ENCODE measurements at places on chromosomes 6 and 20.

DNA sequence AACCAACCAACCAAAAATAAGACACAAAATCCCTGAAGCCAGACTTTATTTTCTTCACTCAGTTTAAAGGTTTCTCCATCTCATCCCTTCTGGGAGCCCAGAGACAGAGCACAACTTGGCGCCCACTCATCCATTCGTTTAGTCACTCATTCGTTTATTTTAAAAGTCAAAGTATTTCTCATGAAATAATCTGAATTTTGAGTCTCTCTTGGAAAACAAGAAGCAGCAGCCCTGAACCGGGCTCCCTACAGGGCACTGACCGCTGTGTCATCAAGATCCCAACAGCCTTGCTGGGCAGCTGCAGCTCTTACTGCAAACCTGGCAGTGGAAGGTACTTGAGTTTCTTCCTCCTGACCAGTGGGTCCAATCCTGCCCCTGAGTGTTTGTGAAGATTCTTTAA is 171.6 kb downstream of the THBS2 start:
- DNase-seq = no peak

- DNase-seq = peak; percentile 65
These were observed 44.1 kb downstream of the BLTP3A start for GRCh38 chr6:34836008-34836407.

DNA sequence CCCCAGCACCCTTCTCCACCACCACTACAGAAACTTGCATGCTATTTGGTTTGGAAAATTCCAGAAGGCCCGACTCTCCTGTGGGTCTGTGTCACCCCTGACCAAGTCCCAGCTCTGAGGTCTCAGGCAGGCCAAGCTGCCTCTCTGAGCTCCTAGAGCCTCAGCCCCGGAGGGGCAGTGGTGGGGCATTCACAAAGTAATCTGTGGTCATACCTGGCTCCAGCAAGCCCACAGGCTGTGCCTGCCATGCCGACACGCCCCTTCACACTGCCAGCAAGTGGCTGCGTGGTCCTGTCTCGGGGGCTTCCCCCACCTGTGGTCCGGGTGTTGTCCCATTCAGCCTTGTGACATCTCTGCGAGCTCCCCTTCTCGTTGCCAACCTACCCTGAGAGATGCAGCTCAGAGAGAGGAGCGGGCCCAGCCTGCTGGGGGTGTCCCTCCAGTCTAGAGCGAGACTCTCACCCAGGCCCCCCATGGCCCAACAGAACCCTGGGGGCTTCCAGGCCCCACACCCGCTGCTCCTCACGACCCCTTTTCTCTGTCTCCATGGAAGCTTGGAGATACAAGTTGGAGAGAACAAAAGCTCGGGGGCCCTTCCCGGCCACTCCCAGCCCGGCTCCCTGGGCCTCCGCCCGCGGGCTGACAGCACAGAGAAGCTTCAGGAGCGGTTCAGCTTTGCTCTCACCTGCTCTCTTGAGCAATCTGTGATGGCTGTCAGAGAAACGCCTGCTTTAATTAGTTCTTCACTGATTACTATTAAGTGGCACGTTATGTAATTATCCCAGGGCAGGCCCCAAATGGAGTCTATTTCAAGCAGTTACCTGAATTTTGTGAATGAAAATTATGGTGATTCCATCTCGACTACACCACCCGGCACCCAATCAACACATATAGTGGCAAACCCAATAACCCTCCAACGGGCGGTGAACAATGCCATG is 147.7 kb upstream of the PHACTR3 start:
- no peak for DNase-seq

DNA sequence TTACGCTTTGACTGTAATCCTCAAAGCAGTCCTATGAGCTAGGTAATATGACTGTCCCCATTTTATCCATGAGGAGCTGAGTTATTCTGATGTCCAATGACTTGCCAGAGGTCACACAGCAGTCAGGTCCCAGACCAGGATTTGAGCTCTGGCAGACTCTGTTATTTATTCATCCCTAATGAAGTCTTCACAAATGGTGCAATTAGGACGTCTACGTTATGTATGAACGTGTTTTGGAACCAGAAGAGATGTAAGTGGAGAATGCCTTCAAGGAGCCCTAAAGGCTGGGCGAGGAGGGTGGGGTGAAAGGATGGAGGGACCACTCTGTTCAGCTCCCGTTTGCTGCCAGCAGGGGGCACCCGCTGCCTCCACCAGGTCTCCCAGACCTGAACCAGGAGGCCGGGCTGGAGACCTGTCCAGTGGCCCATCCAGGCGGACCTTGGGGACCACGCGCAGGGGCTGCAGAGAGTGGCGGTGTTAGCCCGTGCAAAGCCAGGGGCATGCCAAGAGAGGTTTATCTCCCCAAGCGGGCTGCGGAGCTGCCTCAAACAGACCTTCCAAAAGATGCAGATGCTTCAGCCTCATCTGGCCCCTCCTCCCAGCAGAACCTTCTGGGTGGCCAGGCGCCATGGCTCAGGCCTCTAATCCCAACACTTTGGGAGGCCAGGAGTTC is 15.2 kb upstream of the ZNF335 start:
- DNase-seq = peak; percentile 84

GRCh38 chr6:35213824-35214756 is at the start of gene SCUBE3:
Gene SCUBE3 (plus strand): TSS chr6:35213956. CDS start chr6:35214419, 463 bp downstream.
- DNase-seq = no peak

GRCh38 chr6:713351-713750 is 20.4 kb upstream of the EXOC2 start:
- no peak for DNase-seq

DNA sequence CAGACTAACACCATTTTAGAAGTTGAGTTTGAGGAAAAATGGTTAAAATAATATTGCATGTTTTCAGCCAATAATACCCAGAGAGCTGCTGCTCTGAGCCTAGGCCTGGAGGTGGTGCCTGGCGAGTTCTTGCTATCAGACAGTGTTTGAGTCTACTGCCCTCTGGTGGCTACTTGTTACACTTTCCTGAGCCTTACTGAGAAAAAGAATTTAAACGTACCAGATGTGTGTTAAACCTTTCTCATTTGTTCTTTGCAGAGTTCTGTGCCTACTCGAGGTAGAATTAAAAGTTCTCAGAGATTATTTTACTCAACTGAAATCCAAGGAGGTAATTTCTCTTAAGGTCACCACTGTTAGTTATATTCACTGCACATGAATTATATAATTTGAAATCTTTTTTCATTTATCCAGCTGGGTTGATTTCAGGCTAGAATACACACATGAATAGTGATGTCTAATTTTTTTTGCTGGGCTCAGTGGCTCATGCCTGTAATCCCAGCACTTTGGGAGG is 38.2 kb downstream of the SHLD1 start:
- peak; percentile 93 for DNase-seq

GRCh38 chr6:9039258-9039657 is 603.9 kb upstream of the SLC35B3 start:
- DNase-seq = peak; percentile 39

DNA sequence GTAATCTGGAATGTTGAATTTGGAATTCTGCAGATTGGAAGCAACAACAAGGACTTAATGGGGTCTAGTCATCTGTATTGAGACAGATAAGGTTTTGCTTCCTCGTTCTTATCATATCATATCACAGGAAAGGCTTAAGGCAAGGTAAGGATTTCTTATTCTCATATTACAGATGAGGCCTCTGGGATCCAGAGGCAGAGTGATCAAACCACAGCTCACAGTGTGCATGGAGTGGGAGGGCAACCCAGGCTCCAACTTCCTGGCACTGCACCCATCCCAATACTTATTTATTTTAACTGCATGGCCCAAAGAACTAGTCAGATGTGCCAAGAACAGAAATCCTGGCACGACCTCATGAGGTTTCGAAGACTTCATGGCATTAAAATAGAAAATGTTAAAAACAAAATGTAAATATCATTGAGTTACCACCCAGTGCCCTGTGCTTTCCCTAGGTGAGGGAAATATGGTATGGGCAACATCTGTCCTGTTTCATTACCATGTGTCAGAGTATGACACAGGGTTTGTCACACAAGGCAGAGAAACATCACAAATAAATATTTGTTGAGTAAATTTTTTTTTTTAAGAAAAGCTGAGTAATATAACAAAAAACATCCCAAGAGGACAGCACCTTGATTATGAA is 191.9 kb downstream of the ISM1 start:
- DNase-seq = no peak

DNA sequence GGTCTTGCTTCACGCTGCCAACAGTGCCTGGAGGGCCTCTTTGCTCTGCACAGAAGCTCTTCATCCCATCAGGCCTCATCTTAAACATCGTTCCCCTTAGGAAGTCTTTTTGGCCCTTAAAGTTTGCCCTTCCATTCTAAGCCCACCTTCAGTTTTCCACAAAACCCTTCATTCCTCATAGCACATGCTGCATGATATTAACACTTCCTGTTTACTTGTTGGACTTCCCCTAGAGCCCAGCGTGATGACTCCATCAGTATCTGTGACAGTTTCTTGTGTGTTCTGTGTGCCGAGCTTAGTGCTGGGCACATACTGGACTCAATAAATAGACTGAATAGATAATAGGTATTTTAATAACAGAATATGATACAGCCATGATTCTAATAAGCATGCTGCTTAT is 2.2 kb downstream of the NT5DC1 start:
- no peak for DNase-seq

DNA sequence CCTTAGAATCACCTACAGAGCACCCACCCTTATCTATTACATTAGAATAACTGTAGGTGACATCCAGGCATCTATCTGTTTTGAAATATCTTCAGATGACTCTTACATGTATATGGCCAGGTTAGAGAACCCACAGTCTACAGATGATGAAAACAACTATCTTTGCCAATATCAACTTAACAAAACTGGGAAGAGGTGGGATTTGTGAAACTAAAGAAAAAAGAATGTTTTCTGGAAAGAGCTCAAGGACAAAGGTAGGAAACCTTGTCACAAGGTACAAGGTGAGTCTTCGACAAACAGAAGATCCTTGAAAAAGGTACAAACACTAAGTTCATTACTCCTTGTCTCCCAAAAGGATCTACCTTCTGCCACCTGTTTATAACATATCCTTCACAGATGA is 47.0 kb upstream of the DST start:
- no peak for DNase-seq

GRCh38 chr20:50325215-50325614 is 134.6 kb downstream of the CEBPB start:
- no peak for DNase-seq

DNA sequence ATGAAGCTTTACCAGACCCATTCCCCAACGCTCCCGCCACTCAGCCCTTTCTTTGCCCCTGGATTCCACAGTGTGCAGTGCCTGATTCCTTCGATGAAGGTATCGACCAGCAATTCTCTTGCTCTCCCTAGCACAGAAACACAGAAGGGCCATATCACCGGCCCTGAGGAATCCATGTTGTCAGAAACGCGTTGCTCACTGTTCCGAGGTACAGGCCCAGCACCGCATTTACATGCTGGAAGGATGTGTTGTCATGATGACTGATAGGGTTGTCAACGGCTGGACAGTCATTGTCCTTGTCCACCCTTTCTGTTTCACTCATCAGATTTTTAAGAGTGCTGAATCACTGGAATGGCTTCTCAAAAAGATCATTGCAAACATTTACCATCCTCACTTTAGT is 57.2 kb upstream of the GPR6 start:
- DNase-seq = no peak

- DNase-seq = peak; percentile 8
These were observed 52.6 kb downstream of the CNKSR3 start for GRCh38 chr6:154457881-154458284.

- no peak for DNase-seq
These were observed 55.5 kb upstream of the RUNX2 start for GRCh38 chr6:45272626-45273025.

- DNase-seq = no peak
These were observed 42.7 kb upstream of the NOX3 start for GRCh38 chr6:155498370-155498769.

- DNase-seq = no peak
These were observed 31.5 kb upstream of the CTNNBL1 start for GRCh38 chr20:37662308-37662707.

GRCh38 chr6:2381872-2382661 is 136.7 kb upstream of the GMDS start:
- no peak for DNase-seq

GRCh38 chr6:116974526-116975316 is 97.7 kb downstream of the RFX6 start:
- no peak for DNase-seq

GRCh38 chr6:85405175-85405852 is 44.6 kb upstream of the NT5E start:
- no peak for DNase-seq

DNA sequence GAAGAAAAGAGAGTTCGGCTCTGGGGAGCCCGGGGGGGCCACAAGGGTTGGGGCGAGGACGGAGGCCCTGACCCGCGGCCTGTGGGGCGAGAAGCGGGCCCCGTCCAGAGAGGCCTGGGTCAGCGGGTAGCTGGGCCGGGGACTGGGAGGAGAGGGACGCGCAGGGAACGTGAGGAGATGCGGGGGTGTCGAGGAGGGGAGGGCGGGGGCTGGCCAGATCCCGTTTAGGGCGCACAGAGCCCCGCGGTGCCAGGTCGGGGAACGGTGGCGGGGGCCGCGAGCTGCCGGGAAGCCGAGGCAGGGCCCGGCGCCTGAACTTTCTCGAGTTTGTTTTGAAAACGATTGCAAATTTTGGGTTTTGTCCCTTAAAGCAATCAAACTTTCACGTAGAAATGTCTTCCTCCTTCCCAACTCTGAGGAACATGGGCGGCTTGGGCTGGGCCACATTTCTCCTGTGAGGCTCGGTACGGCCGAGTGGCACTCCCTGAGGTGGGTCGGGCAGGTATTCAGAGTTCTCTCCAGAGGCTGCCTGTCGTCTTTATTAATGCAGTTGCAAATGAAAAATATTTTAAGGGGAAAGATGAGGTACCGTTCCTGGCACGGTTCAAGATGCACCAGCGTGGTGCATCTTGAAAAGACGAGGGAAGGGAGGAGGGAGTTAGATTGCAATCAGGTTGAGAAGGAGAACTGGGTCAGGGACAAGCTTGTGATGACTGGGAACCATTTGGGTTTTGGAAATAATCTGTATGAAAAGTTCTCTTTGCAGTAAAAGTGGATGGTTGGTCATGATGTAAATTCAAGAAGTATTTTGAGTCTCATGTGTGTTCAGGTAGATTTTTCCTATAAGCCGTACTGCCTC is 972 bp downstream of the RNF8 start:
- DNase-seq = no peak

DNA sequence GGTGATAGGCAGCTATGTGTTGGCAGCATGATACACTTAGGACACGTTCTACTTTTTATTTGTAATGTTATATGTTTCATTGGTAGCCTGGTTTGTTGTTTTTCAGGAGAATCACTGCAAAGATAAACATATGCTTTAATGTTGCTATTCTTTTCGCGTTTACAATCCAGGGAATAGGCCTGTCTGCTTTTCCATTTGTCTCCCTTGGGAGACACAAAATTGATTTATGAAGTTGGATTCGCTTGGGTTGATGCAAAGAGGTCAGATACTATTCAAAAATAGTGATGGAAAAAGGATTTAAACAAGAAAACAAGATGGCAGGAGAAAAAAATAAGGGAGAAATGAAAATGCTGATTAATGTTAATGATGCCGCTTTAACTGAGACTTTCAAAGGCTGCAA is 179.5 kb upstream of the SOX4 start:
- no peak for DNase-seq

- no peak for DNase-seq
These were observed 3.9 kb upstream of the C4A start for GRCh38 chr6:31977816-31978431.

- no peak for DNase-seq
These were observed 106.1 kb downstream of the PSMB1 start for GRCh38 chr6:170446841-170447560.
